Stimulated activated effector memory CD8-positive, alpha-beta T cell treated with anti-CD3 and anti-CD28 coated beads, Interleukin-12 subunit alpha, Interleukin-12 subunit beta, amount 100 ng/mL, for 72 hours (primary cell): ENCODE measurements at places on chromosomes 11 and 22.

- peak; percentile 84 for DNase-seq
These were observed 16.3 kb downstream of the CRYBB2 start for GRCh38 chr22:25235547-25236290.

DNA sequence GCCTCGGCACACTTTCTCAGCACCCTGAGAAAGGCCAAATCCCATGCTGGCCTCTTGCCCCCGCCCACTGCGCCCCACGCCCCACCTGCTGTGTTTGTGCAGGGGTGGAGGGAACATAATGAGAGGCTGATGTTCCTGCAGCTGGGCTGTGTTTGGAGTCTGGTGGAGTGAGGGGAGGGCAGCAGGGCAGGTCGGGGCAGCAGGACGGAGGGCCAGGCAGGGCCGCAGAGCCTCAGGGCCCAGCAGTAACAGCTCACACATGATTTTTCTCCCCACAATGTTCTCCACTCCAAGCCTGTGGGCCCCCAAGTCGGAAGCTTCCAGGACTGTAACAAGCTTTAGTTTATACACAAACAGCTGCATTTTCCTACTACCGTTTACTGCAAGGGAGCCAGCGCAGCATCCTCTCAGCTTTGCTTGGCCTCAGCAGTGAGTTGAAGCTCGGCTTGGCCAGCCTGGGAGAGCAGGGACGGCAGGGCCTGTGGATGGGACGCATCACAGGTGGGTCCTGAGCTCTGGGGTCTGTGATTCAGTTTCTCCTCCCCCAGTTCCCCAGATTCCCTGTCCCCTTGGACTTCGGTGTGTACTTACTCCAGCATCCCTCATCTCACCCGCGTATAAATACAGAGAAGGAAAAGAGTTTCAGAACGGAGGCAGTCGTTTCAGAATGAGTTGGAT lies 51.0 kb downstream of the RPUSD4 start:
- no peak for DNase-seq

DNA sequence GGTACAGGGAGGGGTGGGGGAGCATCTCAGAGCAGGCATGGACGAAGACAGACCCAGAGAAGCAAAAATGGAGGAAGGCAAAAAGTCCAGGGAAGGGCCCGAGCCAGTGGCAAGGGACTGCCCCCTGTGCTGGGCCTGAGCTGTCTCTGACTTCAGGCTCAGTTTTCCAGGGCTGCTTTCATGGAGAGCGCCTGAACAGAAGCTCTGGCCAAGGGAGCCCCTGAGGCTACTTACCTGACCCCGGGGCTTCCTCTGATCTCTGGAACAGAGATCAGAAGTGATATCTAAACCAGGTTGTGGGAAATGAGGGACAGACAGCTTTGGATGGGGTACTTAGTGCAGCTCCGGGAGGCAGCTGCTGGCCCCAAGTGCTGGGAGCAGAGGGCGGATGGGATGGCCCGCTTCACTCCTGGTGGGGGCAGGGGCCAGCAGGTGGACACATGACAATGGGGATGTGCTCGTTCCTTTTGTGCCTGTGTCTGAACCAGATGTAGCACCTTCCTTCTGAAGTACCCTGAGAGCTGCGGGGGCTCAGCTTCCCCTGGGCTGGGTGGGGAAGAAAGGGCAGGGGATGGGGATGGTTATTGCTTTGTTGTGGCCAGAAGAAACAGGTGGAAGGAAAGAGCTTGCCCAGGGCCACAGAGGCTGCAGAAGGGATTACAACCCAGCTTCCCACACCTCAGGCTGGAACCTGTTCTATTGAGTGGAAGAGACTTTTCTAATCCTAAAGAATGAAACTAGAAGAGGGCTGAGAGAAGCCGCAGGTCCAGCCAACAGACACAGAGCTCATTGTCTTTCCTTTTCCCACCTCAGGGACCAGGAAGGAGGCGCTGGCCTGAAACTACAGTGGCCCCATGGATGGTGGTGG lies 5.7 kb downstream of the LRRC10B start:
- no peak for DNase-seq

- peak; percentile 83 for DNase-seq
These were observed 76.7 kb upstream of the WNT7B start for GRCh38 chr22:46053563-46054090.

GRCh38 chr11:3133261-3134217 lies 31.6 kb downstream of the OSBPL5 start:
- no peak for DNase-seq

GRCh38 chr11:119403021-119403420 lies 20.0 kb downstream of the THY1 start:
- DNase-seq, result no peak

- no peak for DNase-seq
These were observed 30.9 kb downstream of the CHEK2 start for GRCh38 chr22:28710576-28711191.
